WERI-Rb-1 (cell line): ENCODE measurements at places on chromosomes 6 and 20.

DNA sequence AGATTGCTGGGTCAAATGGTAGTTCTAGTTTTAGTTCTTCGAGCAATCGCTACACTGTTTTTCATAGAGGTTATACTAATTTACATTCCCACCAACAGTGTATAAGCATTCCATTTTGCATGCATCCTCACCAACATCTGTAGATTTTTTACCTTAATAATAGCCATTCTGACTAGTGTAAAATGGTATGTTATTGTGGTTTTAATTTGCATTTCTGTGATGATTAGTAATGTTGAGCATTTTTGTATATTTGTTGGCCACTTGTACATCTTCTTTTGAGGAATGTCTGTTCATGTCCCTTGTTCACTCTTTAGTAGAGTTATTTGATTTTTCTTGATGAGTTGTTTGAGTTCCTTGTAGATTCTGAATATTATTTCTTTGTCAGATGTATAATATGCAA lies 236.2 kb downstream of the GRM1 start:
- DNase-seq = no peak

DNA sequence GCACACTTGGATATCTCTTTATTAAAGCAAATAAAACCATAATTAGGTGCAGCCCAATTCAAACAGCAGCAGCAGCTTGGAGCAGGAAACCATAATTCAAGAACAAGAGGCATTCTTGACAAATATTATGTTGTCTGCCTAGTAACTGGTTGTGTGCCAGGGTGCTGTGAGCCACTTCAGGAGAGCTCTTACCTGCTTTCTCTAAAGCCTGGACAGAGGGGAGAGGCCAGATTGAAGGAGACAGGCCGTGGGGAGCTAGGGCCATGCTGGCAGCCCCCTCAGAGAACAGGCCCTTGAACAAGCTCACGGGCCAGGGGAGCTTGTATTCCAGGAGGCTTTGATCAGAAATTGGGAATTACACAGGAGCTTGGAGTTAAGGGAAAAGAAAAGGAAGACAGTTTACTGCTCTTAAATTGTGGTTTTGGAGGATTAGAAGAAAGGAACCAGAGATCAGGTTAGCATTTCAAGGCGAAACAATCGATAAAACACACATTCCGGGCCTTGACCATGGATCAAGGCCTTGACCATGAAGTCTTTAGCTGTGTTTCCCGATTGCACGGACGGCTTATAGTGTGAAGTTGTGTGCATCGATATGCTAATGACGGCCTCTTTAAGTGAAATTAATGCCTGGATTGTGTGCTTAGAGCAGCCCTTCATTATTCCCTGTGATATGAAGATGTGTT lies 69.8 kb upstream of the NKX2-2 start:
- DNase-seq = no peak

- no peak for DNase-seq
Measured at GRCh38 chr6:69994251-69994650, 127.9 kb downstream of the COL19A1 start.

DNA sequence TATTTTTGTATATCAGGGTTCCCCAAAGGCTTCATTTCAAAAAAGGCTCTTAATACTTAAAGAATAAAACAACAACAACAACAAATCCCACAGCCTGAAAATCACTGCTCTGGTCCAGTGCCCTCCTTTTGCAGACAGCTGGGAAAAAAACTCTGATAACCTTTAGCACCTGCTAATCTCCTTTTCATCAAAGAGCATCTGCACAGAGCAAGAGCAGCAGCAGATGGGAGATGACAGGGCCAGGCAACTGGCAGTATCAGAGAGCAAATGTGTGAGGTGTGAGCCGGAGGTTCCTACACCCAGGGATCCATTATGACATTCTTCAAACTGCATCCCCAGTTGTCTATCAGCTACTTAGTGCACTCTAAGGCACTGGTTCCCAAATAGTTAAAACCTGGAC lies 25.7 kb downstream of the TTI1 start:
- DNase-seq = peak; percentile 73

- no peak for DNase-seq
Measured at GRCh38 chr20:50538276-50538675, 28.1 kb downstream of the PTPN1 start.

GRCh38 chr6:158737710-158738615 lies 81.2 kb downstream of the EZR start:
- DNase-seq = no peak

DNA sequence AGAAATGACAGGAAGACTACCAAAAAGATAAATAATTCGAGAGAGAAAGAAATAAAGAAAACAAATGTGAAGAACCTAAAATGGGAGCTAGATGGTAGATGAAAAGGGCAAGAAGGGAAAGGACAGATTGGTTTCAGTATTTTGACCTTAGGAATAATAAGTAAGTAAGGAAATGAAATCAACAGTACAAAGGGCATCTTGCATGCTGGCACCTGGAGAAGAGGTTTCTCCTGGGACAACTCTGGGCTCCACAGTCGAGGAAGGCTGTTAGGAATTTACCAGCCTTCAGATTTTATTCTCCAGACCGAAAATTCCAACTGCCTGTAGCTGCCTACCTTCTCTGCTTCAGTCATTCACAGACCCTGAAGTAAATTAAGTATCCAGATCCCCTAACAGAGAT lies 80.5 kb downstream of the SMLR1 start:
- DNase-seq = no peak

- no peak for DNase-seq
Measured at GRCh38 chr6:144928847-144929246, 643.7 kb downstream of the UTRN start.

DNA sequence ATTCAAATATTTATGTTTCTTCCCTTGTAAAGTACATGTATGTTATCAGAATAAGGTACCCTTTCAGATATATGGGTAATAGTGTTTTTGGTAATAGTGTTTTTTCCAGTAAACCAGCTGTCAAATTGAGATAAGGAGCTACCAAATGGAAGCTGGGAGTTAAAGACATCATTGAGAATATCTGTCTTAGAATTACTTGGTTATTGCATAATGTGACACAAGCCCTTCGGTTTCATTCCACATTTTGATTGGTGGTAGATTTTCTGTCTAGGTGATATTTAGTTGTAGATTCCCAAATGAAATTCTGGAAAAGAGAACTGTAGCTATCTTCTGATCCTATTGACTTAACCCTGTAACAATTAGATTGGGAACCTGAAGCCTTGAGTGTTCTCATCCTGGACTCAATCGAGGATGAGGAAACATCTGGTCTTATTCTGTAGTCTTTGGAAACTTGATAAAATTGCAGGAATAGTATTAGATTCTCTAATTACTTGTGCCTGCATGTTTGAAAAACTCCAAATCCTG lies 75.1 kb upstream of the SYNJ2 start:
- DNase-seq = no peak

- DNase-seq = peak; percentile 58
Measured at GRCh38 chr6:24205020-24205492, 79.0 kb downstream of the NRSN1 start.

DNA sequence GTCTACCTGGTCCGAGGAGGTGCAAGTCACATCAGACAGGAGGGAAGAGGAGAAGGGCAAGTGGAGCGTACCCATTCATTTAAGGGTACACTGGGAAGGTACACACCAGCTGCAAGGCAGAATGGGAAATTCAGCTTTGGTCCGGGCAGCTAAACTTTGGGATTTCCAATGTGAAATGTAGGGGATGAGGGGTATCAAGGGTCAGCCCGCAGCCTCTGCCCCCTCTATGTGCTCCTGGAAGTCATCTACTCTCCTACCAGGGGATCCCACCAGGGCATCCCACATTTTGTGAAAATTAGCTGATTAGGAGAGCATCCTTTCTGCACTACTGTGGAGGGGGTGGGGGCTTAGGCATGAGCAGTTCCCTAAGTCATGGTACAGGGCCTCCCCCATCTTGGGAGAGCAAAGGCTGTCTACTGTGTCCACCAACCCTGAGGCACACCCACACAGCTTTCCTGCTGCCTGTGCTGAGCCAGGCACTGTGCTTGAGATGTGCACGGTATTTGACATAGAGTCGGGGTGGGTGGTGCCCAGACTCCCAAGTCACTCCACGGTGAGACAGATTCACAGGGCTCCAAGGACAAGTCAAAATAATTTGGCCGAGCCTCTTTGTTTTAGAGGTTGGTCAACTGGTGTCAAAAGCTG lies 189.1 kb upstream of the SULF2 start:
- no peak for DNase-seq

- no peak for DNase-seq
Measured at GRCh38 chr6:114055349-114055748, 84.4 kb upstream of the HDAC2 start.

GRCh38 chr6:140736231-140736630 lies 1361.8 kb upstream of the CITED2 start:
- no peak for DNase-seq

GRCh38 chr20:8530022-8530421 lies 398.0 kb downstream of the PLCB1 start:
- no peak for DNase-seq

- DNase-seq = peak; percentile 96
Measured at GRCh38 chr6:14856177-14856576, 389.7 kb upstream of the JARID2 start.

GRCh38 chr6:114157848-114158247 lies 185.0 kb downstream of the HS3ST5 start:
- DNase-seq = no peak

GRCh38 chr6:17064975-17065374 lies 36.9 kb upstream of the STMND1 start:
- no peak for DNase-seq
